ENCODE measurements at places on chromosomes 4 and X.

DNA sequence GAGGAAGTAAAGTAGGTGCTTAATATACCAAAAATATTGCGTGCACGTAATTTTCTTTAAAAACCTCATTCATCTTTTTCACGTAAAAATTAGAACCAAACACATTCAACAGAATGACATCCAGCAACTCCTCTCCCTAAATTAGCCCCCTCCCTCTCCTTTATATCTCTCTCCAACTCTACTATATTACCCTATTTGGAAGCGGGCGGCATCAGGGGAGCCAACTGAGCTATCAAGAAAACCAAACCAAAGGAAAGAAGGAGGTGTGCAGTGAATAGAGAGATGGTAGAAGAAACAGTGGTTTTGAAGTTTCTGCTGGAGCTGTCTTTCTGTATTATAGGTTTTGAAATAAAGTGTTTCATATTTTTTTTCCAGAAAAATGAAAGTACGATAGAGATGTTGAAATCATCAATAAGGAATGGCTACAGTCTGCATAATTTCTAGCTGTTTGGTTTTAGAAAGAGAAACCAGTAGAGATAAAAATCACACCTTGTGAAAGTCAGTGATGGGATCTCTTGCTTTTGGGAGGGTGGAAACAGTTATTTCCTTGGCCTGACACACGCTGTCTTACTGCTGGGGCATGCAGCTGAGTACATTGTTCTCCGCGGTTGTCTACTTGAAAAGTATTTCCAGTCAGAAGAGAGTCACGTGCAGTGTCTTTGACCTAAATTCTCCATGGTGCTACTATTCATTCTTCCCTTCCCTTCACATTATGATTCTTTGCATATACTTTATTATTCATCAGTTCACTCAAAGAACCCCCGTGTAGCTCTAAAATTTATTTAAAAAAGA lies 94.1 kb upstream of the WDR17 start:
- no peak for DNase-seq

DNA sequence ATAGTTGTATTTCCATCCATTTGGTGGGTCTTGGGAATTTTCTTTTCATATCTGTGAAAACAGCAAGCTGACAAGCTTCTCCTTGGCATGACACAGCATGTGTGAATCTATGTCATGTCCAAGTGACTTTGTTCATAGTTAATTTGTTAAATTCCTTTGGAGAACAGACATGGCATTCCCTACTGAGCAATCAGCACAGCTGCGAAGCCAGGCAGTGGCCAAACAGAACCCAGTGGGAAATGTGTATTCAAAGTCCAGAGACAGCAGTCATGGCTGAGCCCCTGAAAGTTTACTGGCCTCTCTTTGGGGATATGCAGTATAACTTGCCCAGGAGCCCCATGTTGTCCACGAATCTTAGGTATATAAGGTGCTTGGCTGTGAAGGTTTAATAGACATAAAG lies 474.7 kb downstream of the NKX6-1 start:
- no peak for DNase-seq

- DNase-seq = no peak
Observed at GRCh38 chrX:116824785-116825184, 362.0 kb upstream of the CT83 start.

GRCh38 chr4:16585053-16585452 lies 313.4 kb downstream of the LDB2 start:
- no peak for DNase-seq

- no peak for DNase-seq
Observed at GRCh38 chr4:120352739-120353138, 286.1 kb upstream of the MAD2L1 start.

DNA sequence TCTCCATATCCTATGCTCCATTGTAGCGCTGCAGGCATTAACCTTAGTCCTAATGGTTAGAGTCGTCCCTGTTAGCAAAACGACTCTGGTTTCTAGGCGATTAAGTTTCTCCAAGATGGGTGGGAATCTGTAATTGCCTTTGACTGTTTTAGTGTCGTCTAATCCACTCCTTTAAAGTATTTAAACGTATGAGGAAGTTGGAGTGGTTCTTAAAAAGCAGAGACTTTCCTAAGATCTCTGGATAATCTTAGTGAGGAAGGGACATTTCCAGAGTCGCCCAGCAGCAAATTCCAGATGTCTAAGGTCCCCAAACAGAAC lies 285 bp downstream of the MRPS18C start:
- DNase-seq = no peak

- no peak for DNase-seq
Observed at GRCh38 chr4:74108457-74109115, 9.6 kb upstream of the CXCL2 start.

GRCh38 chrX:149069899-149070298 lies 435.2 kb downstream of the IDS start:
- no peak for DNase-seq

- DNase-seq = no peak
Observed at GRCh38 chrX:120321520-120322281, 10.4 kb upstream of the TMEM255A start.

DNA sequence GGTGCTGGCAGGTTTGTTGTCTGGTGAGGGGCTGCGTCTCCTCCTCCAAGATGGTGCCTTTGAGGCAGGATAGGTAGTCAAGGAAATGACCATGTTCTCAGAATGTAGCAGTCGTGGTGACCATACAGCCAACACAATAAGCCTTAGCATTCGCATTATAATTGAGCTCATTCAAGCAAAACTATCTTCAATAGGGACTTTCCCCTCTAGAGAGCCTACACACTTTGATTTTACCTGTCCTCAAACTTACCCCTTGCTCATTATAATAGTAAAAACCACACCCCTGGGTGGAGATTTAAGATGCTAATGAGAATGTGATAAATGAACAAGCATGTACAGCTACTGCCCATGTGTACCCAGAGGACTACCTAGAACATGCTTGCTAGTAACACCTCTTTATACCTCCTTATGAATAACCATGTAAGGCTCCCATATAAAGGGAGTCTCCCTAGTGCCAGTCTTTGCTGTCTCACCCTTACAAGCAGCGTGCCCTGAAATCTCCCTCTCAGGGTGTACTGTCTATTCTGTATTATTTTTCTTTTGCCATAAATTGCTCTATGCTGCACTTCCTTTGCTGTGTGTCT lies 48.2 kb downstream of the FGFBP1 start:
- no peak for DNase-seq

- no peak for DNase-seq
Observed at GRCh38 chrX:13452283-13452682, 117.1 kb upstream of the EGFL6 start.

- DNase-seq = no peak
Observed at GRCh38 chr4:121535351-121535750, 154.5 kb upstream of the QRFPR start.

GRCh38 chr4:77072195-77072753 lies 3.5 kb downstream of the CCNI start:
- DNase-seq = peak; percentile 43

- peak; percentile 20 for DNase-seq
Observed at GRCh38 chrX:81195712-81196111, 6.0 kb downstream of the HMGN5 start.

DNA sequence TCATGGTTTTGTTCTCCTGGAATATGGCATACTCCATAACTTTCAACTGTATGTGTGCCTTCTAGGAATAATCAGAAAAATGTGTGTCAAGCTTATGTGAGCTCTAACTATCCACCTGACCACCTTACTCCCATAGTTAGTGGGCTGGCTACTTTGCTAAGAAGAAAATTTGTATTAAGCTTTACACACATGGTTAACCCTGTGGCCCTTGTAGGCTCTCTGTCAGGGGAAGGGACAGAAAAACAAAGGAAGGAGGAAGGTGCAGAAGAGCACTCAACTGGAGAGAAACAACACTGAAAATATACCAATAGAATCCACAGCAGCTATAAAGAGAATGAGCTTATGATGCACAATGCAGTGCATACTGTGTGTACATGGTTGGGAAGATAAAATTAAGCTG lies 84.6 kb downstream of the PPP3CA start:
- no peak for DNase-seq

- DNase-seq = peak; percentile 5
Observed at GRCh38 chrX:23952984-23953907, 45.4 kb downstream of the CXorf58 start.

DNA sequence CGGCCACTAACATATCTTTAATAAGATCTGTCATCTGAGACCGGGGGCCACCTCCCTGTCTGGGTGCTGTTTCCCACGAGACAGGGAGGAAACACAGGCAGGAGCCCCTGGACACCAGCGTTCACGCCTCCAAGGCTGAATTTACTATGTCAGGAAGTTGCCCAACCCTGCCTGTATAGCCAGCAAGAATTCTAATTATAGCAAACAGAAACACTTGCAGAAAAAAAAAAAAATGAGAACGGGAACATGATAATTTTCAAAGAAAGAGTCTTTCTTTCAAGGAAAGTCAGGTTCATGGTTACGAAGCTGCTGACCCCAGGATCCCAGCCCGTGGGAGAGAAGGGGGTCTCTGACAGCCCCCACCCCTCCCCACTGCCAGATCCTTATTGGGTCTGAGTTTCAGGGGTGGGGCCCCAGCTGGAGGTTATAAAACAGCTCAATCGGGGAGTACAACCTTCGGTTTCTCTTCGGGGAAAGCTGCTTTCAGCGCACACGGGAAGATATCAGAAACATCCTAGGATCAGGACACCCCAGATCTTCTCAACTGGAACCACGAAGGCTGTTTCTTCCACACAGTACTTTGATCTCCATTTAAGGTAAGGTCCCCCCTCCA lies at the start of gene IL3RA:
Gene IL3RA (plus strand): TSS at position 455 of the 613 bp plus-strand sequence. CDS start 4,981 bp downstream, outside the sequence.
- DNase-seq = no peak

DNA sequence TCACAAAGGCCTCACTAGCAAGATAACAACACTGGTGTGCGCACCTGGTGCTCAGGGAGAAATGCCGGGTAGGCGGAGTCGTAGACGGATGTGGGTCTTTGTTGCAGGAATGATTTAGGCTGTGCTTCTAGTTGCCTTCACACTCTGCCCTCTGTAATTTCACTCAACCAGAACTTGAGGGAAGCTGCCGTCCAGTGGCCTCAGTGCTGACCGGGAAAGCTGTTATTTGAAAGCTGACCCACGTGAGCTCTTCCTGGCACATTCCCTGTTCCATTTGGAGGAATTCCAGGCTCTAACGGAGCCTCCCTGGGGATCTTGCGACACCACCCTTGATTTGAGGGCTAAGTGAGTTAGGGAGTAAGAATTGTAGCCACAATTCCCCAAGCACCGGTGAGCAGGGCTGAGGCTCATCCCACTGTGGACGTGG lies 15.9 kb downstream of the SH3TC1 start:
- DNase-seq = no peak

- DNase-seq = no peak
Observed at GRCh38 chrX:110675886-110676285, 119.7 kb downstream of the CHRDL1 start.

GRCh38 chr4:101724093-101724492 lies 66.4 kb upstream of the BANK1 start:
- no peak for DNase-seq

DNA sequence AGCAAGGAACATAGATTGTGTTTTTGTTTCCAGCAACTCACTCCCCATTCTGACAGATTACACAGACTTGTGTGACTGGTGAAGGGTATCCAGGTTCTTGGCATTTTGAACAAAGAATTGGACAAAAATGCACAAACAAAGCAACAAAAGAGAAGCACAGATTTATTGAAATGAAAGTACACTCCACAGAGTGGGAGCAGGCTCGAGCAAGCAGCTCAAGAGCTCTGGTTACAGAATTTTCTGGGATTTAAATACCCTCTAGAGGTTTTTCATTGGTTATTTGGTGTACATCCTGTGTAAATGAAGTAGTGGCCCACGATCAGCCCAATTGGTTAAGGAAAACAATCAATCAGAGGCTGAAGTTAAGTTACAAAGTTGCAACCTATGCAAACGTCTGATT lies 155.0 kb upstream of the JADE1 start:
- no peak for DNase-seq

DNA sequence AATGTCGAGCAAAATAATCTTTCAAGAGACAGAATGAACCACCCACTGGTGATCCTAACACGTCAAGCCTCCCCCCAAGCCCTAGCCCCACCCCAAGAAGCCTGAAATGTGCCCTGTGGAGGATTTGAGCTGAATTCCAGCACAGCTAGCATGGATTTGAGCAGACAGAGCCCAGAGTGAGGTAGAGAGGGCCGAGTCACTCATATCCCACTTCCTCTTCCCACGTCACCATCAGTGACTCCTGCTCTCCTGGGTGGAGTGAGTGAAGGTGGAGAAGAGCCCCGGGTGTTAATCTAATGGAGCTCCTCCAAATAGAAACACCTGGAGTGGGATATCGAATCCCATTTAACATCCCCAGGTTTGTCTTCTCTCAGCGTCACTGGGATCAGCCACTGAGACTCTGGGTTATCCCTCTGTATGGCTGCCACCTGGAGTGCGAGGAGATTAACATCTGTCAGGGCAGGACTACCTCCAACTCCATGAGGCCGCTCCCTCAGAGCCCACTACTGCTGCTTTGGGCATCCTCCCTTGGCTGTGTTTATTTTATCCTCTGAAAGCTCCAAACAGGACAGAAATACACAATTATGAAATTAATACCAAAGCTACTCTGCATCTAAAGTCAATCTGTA lies 136.6 kb downstream of the NWD2 start:
- no peak for DNase-seq

GRCh38 chr4:117874216-117874615 lies 160.1 kb upstream of the NDST3 start:
- no peak for DNase-seq

DNA sequence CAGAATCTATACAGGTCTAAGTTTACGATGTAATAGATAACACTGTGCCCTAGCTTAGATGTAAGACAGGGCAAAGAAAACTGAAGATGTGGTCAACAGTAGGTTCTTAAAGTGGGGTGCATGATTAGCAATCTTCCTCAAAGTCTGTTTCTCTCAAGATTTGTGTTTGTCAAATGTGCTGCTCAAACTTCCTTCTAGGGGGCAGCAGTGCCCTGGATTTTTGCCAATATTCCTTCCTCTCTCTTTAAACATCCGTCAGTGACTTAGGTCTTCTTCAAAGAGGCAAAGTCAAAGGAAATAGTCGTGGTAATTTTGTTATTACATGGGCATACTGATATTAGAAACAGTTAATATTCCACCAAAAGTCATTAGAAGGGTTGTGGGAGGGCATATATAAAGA lies 4.2 kb upstream of the PDHA2 start:
- no peak for DNase-seq

DNA sequence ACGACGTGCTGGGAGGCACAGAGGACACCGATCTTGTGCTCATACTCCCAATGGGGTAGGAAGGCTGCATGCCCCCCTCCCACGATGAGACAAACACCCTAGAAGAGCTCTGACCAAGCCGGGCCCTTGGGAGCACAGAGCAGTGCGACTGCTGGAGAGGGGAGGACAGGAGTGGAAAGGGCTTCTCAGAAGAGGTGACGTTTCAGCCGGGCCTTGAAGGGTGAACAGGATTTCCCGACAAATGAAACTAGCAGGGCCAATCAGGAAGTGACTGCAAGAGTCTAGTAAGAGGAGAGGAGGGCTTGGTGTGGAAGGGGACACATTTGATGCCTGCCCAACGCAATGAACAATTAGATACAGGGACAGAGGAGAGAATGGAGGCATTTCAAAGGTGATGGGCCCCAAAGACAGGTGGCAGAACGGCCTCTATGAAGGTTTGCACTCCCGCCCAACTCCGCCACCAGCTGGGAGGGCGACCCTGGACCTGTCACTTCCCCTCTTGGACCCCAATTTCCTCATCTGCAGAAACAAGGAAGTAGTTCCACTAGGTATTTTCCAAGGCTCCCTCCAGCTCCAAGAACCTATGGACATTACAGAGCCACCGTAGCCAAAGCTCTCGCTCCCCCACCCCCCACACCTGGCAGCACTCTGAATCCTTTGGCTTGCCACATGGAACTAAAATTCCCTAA lies 3.9 kb downstream of the HCFC1 start:
- DNase-seq = no peak
